ENCODE measurements at places on chromosomes 16 and 17.

GRCh38 chr17:77316191-77316641, 175.4 kb downstream of the SEC14L1 start:
- no peak for DNase-seq

DNA sequence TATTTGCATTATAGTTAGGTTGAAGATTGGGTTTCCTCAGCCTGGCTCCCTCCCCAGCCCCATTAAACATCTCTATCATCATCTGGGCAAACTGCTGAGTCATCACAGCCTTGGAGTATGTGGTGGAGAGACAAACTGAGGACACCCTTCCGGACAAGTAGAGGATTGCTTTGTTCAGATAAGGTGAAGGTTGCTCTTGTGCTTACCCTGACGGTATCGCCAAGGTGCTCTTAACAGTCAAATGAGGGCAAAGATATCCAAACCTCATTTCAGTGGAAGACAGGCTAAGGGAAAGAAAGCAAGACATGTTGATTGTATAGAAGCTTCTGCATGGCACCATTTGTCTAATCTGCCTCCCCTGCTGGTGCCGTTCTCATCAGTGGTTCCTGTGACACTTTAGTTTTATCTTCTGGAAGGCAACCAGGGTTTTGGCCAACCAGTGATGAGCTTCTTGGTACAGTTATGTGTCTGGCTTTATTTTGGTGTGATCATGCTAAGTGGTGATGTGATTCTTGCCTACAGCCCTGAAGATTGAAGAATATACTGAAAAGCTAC, 56.9 kb upstream of the LGALS9 start:
- DNase-seq, result no peak

DNA sequence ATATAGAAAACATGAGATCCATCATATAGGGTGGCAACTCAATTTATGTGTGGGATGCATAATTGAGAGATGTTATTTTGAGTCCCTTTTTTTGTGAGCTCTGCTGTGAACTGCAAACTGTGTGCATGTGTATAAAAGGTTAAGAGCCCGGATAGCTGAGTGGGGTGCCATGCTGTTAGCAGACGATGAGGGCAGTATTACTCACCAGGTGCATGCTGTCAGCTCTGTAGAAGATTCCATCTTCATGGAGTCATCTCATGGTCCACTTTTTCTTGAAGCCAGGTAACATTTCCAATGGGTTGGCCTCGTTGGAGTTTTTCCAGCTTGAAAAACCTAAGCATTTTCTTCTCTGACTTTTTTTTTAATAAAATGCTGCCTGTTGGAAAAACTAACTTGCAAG, 43.0 kb upstream of the RHBDL3 start:
- no peak for DNase-seq

DNA sequence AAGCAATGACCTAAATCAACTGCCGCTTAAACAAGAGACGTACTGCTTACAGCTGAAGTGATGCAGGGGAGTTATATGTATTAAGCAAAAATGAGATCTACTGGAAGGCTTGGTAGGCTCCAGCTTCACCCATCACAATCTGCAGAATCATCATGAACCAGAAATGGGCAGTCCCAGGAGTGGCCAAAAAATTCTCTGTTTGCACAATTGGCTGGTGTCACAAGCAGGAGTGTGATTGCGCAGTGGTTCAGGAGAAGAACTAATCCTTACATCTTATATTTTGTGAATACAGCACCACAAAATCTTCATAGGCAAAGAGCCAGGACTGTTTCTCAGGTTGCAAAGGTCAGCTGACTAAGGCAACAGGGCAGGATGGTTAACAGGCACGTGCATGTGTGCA, 75.9 kb downstream of the CES1 start:
- DNase-seq, result no peak

GRCh38 chr17:17328251-17328650, 25.1 kb downstream of the NT5M start:
- no peak for DNase-seq

- DNase-seq, result no peak
Measured at GRCh38 chr17:82110298-82110697, 12.3 kb upstream of the FASN start.

GRCh38 chr17:76866774-76867577, 1.2 kb upstream of the MGAT5B start:
- no peak for DNase-seq

GRCh38 chr16:47721006-47721637, 260.0 kb downstream of the PHKB start:
- DNase-seq, result no peak

- no peak for DNase-seq
Measured at GRCh38 chr16:65125322-65125721, 3.5 kb upstream of the CDH11 start.

DNA sequence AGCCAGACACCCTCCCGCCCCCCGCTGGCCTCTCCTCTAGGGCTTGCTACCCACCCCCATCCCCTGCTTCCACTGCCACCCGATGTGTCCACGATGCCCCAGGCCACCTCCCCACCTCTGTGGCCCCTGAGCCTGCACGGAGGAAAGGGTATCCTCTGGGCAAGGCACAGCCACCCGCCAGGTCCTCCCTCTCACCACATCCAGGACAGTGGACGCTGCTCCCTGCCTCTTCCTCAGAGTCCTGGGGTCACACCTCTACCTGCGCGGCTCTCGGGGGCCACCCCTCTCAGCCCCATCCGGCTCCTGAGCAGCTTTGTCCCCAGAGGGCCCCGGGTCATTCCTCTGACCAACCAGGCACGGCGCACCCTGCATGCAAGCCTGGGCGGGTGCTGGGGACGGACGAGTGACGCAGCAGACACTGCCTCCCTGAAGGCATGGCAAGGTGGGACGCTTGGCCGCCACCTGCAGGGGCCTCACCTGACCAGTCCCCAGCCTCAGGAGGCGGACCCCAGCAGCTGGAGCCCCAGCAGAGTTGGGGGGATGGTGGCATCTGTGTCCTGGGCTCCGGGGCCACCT, 24.8 kb downstream of the FLYWCH1 start:
- no peak for DNase-seq

DNA sequence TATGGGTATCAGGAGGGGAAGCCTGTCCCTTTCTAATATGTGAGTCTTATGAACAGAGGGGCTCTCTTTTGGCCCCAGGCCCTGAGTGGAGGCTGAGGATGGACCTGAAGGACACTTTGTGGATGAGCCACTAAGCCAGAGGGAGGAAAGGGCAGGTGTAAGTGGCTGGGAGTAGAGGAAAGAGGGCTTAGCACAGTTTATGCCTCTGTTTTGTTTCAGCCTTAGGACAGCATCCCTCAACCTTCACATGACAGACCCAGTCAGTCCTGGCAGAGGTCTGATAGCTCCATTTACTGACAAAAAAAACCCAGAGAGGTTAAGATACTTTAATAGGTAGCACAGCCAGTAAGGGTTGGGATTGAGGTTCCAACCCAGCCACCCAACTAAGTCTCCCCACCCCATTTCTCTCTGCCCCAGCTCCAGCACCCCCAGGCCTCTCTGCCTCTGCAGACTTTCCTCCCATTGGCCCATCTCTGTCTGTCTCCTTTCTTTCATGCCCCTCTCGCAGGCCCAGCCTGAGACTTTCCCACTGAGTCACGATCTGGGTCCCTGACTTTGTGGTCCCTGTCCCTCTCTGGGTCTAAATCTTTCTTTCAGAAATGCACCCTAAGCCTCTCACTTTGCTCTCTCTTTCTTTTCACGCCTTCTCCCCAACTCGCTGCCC, 4.7 kb upstream of the TBX21 start:
- no peak for DNase-seq

DNA sequence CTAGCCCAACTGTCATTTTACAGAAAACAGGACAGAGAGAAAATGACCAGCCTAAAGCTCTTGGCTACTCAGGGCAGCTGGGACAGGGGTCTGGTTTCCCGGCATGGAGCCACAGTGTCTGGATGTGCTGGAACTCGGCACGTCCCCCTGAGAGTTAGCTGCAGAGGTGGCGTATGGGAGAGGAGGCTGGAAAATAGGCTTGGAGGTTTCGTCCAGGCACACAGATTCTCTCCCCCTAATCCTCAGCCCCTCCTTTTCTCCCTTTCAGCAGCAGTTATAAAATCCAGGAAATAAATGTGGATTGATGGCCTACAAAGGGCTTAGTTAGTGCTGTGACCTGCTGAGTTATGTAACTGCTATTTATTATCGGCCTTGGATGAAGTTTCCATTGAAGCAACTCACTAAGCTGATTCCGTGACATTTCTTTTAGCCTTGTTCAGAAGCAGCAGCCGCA, 89.5 kb upstream of the TOB1 start:
- DNase-seq, result no peak

GRCh38 chr17:11240041-11240840, 772 bp upstream of the SHISA6 start:
- no peak for DNase-seq

GRCh38 chr17:48642843-48643696, 16.9 kb upstream of the HOXB9 start:
- no peak for DNase-seq

- DNase-seq, result no peak
Measured at GRCh38 chr16:58481931-58482330, 18.0 kb upstream of the NDRG4 start.

- DNase-seq, result peak; percentile 36
Measured at GRCh38 chr17:48555258-48556228, 10.6 kb upstream of the HOXB2 start.

- no peak for DNase-seq
Measured at GRCh38 chr16:28494121-28494851, at the start of gene APOBR. Gene APOBR, plus strand, starts transcription at chr16:28494643. Its CDS starts 39 bp downstream, at chr16:28494682.

DNA sequence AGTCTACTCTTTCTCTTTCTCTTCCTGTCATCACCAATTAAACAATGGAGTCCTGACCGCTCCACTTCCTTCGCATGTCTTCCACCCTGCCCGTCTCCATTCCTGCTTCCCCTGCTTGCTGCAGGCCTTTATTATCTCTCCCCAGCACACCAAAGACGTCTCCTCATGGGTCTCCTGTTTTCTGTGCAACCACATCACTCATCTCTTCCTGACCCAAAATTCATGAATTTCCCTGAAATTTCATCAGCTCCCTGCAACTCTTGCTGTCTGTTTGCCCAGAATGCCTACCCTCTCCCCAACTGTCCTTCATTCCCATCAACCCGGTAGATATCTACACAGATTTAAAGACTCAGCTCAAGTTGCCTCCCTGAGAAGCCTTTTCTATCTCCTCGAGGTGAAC, 76.7 kb upstream of the ALOX12 start:
- no peak for DNase-seq

DNA sequence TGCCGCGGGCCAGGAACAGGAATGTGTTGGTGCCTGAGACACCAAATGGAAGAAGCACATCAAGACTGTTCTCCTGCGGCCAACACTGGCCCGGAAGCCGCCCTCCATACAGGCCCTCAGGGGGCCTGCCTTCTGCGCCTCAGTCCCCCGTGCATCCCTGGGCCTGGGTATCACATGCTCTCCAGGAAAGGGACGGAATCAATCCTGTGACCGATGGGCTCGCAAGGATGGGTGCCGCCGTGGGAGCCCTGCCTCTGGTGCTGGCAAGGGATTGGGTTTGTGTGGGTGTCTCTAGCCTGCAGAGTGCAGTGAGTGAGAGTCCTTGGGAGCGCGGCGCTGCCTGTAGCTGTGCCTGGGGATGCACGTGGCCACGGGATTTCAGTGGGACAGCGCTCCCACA, 19.4 kb downstream of the CIBAR2 start:
- no peak for DNase-seq

DNA sequence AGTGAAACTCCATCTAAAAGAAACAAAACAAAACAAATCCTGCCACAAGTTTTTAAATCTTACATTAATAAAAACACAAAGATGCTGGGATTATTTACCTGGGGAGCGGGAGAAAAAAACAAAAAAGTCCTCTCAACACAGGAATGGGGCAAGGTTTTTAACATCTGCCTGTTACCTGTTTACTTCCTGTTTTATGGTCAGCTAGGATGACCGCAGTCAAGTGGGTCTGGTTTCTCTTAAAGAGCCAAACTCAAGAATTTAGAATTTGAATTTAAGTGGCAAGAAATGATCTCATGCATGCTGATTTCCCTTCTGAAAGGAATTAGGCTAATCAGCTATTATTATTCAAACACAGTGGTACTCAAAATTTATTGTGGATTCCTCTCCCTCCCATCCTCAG, 39.7 kb upstream of the TBC1D3K start:
- no peak for DNase-seq

GRCh38 chr16:30805056-30805369, 18.0 kb upstream of the ZNF629 start:
- no peak for DNase-seq

GRCh38 chr17:48571826-48572417, 6.2 kb downstream of the HOXB4 start:
- DNase-seq, result no peak

DNA sequence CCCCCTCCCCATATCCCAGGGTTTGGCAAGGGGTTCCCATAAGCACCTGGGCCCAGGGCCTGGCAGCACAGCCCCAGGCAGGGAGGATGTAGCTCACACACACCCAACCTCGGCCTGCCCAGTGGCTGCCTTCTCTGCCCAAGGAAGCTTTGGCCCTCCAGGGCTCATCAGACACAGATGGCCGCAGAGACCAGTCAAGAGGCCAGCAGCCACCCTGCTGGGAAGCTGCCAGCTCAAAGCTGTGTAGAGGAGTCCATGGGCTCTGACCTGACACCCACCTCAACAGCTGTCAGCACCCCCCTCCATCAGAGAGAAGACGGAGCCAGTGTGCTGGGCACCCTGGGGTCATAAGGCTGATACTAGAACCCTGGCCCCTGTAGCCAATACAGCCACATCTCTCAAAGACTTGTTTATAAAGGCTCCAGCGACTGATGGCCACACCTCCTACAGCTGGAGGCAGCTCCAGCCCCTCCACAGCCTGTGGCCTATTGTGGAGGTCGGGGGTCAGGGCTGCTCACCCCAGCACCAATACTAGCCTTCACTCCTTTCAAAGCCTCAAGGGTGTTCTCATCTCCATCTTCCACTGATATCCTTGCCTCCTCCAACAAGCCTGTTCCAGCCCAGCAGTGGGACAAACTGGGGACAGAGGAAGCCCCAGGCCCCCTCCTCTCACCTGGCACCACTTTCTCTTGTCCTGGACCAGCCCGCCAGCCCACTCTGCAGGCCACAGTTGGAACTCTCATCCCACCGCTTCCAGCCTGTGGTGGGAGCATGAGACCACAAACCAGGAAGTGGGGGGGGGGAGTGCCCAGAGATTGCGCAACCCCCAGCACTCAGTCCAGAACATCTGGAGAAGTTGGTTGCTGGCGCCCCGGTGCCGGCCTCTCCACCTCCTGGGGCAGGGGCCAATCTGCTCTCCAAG, 2.2 kb upstream of the MPG start:
- DNase-seq, result peak; percentile 30

DNA sequence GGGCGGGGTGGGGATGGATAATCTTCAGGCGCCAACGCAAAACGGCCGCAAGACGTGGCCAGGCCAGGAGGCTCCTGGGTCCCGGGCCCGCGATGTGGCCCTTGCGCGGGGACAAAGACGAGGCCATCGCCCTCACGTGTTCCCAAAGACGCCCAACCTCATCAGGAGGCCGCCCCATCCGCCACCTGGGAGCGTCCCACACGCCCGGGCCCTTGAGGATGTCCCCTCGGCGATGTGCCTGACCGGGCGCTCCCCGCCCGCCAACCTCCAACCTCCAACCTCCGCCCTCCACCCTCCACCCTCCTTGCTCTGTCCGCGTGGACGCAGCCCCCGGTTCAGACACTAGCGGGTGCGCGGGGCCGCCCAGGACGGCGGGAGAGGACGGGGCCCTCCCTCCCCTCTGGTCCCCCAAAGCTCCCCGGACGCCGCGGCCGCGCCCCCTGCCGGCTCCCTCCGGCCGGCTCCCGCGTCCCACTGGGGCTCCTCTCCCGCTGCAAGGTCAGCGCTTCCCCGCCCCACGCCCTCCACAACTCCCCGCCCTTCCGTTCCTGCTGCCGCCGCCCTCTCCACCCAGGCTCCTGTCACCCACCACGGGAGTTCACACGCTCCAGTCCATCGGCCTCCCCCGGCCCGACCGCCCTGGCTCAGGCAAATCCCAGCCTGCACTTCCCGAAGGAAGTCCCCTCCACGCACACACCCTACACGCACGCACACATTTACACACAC, 250.8 kb upstream of the RPL38 start:
- peak; percentile 73 for DNase-seq

Data from NCI-H524 (cell line).